ENCODE measurements at places on chromosomes 2 and 18.

DNA sequence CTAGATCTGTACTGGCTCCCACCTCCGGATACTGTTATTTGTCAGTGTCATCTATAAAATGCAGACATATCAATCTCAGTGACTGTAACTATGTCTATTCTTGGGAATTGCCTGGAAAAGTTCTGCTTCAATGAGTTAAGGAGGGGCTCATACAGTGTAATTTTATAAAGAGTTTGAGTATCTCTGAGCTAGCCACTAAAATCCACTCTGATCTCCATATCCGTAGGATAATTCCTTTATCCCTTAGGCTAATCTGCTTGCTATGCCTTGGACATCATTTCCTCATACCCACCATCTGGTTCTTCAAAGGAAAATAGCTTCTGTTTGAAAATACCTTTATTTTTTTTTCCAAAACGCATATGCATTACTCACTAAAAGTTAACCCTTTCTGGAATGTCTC is 863.2 kb downstream of the SUCLG1 start:
- H3K36me3 ChIP-seq, result no peaks in the 10 kb centered on the region
- no peak overlapping the region for H3K4me3 ChIP-seq
- no peaks in the 10 kb centered on the region for H3K4me1 ChIP-seq
- no peaks in the 10 kb centered on the region for H3K27me3 ChIP-seq
- no peak overlapping the region for H3K27ac ChIP-seq

GRCh38 chr2:174341293-174341994 is 6.7 kb downstream of the SP9 start:
- H3K4me1 ChIP-seq, result peaks cover 27% of the 10 kb centered on the region
- H3K27ac ChIP-seq, result peak overlapping the region; percentile 89
- peak overlapping the region; percentile 79 for H3K4me3 ChIP-seq
- H3K27me3 ChIP-seq, result peaks cover 64% of the 10 kb centered on the region

GRCh38 chr2:215973954-215974699 is 39.2 kb downstream of the MREG start:
- H3K36me3 ChIP-seq, result peaks cover 9% of the 10 kb centered on the region
- DNase-seq, result no peak
- H3K4me1 ChIP-seq, result peaks cover 19% of the 10 kb centered on the region

GRCh38 chr2:118016911-118017310 is 3.0 kb upstream of the CCDC93 start:
- H3K4me3 ChIP-seq, result no peak overlapping the region
- no peak for DNase-seq
- H3K36me3 ChIP-seq, result peaks cover 13% of the 10 kb centered on the region
- no peak overlapping the region for H3K27ac ChIP-seq

DNA sequence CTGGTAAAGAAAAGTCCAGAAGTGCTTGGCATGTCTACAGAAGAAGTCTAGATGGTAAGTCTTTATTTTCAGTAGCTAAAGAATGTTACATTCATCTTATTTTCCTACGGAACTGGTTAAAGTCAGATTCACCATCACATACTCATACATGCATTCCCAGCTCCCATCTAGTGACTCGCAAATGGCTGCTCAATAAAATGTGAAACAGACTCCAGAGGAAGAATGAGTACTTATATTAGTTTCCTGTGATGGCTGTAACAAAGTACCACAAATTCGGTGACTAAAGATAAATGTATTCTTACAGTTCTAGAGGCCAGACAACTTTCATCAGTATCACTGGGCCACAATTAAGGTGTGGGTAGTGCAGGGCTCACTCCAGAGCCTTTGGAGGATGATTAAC is 797.2 kb downstream of the SATB2 start:
- H3K36me3 ChIP-seq, result no peaks in the 10 kb centered on the region
- DNase-seq, result no peak
- H3K27me3 ChIP-seq, result no peaks in the 10 kb centered on the region

DNA sequence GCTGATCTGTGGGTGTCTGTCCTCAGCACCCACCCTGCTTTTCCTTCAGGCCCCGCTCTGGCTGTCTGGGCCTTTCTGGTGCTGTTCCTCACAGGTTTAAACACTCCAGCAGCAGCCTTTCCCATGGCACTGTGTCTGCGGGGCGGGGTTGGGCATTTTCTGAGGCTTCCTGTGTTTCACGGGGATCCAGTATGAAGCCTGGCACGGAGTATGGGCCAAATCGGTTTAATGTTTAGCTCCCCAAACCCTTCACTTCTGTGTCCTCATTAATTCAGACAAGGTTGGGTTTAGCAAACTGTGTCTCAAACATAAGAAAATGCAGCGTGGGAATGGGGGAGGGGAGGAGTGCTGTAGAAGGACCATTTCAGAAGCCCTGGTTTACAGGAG is 44.9 kb downstream of the HPCAL1 start:
- H3K4me1 ChIP-seq, result peaks cover 38% of the 10 kb centered on the region
- peaks cover 2% of the 10 kb centered on the region for H3K36me3 ChIP-seq
- no peak for DNase-seq
- H3K27ac ChIP-seq, result no peak overlapping the region

DNA sequence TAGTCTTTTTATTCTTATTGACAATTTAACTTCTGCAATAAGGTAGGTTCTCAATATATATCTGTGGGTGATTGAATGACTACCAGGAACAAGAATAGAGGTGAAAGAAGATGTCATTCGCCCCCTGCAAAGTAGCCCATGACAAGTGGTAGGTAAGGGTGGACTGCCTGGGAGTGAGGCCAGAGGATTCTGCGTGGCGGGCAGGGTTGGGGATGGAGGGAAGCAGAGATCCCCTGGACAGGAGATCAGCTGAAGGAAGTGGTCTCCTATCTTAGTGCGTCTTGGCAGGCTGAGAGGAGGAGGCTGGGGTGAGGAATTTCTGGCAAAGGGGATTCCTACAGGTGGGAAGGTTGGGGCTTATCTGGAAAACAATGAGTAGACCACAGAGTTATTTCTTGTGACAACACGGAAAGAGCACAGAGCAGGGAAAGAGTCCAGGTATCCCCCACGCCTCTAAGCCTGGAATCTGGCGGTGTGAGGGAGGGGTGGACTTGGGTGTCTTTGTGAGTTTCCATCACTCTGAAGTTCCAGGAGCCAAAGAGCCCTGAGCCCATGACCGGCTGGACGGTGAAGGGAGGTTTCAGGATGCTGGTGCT is 21.5 kb upstream of the MYCN start:
- H3K36me3 ChIP-seq, result peaks cover 4% of the 10 kb centered on the region
- peaks cover 13% of the 10 kb centered on the region for H3K27me3 ChIP-seq
- no peak overlapping the region for H3K27ac ChIP-seq
- no peak overlapping the region for H3K4me3 ChIP-seq
- DNase-seq, result no peak

DNA sequence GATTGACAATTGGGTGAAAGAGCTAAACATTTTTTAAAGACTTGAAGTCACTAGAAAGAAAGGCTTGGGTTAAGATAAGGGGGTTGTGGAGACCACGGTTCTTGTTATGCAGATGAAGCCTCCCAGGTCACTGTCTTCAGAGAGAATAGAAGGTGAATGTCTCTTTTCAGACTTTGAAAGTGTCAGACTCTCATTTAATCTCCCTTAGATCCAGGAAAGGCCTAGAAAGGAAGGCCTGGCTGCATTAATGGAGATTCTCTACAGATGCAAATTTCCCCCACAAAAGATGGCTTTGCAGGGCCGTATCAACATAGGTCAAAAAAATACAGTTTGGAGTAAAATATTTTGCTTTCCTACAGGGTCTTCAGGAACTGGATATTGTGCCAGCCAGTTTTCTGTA is 193.9 kb downstream of the RTP5 start:
- no peak overlapping the region for H3K4me3 ChIP-seq
- no peak for DNase-seq
- peaks cover 41% of the 10 kb centered on the region for H3K27me3 ChIP-seq
- H3K27ac ChIP-seq, result no peak overlapping the region

GRCh38 chr18:27138079-27138478 is 47.0 kb downstream of the CHST9 start:
- no peaks in the 10 kb centered on the region for H3K4me1 ChIP-seq
- no peaks in the 10 kb centered on the region for H3K27me3 ChIP-seq
- no peak overlapping the region for H3K4me3 ChIP-seq
- no peak for DNase-seq
- no peak overlapping the region for H3K27ac ChIP-seq

GRCh38 chr2:174312581-174313234 is 22.0 kb upstream of the SP9 start:
- no peaks in the 10 kb centered on the region for H3K36me3 ChIP-seq
- H3K4me3 ChIP-seq, result no peak overlapping the region
- H3K4me1 ChIP-seq, result no peaks in the 10 kb centered on the region
- DNase-seq, result no peak
- H3K27ac ChIP-seq, result no peak overlapping the region
- peaks cover 67% of the 10 kb centered on the region for H3K27me3 ChIP-seq

DNA sequence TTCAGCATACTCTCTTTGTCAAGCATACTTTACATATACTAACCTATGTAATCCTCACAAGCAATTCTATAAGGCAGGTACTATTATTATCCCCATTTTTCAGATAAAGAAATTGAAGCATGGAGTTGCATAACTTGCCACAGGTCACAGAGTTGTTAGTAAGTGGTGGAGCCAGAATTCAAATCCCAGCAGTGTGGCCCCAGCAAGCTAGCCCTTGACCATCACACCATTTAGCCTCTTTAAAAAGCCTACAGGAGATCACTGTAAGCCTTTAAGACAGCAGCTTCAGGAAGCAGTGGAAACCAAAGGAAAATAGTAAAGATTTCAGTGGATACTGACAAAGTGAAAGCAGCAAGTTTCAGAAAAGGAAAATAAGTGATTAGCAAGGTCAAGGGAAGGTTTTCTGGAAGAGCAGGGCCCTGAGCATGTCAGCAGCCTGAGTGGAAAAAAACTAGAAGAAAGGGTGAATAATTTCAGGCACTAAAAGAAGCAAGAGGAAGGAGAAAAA is 11.7 kb downstream of the B4GALT6 start:
- H3K4me3 ChIP-seq, result no peak overlapping the region
- H3K27ac ChIP-seq, result no peak overlapping the region
- no peak for DNase-seq
- no peaks in the 10 kb centered on the region for H3K4me1 ChIP-seq
- peaks cover 2% of the 10 kb centered on the region for H3K27me3 ChIP-seq

DNA sequence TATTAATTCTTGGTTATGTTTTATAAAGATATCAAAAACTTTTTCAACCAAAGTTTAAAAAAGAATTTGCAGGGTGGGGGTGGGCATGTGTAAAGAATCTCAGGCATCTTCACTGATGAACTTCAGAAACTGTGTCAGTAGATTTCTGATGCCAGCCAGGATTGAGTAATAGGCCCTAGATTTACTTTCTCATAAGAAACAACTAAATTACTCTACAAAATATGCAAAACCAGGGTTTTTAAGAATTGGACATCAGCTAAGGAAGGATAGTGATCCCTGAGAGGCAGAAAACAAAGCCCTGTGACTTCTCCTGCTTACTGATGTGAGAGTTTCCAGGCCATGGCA is 11.9 kb upstream of the IL1R1 start:
- H3K27me3 ChIP-seq, result no peaks in the 10 kb centered on the region
- H3K27ac ChIP-seq, result no peak overlapping the region
- no peaks in the 10 kb centered on the region for H3K4me1 ChIP-seq
- no peaks in the 10 kb centered on the region for H3K36me3 ChIP-seq
- no peak for DNase-seq

GRCh38 chr2:170716851-170717598 is 1.9 kb downstream of the SP5 start:
- DNase-seq, result no peak
- H3K4me3 ChIP-seq, result peak overlapping the region; percentile 35
- peaks cover 70% of the 10 kb centered on the region for H3K27me3 ChIP-seq
- peaks cover 16% of the 10 kb centered on the region for H3K4me1 ChIP-seq
- peaks cover 5% of the 10 kb centered on the region for H3K36me3 ChIP-seq

- no peak overlapping the region for H3K4me3 ChIP-seq
- no peaks in the 10 kb centered on the region for H3K4me1 ChIP-seq
- H3K27ac ChIP-seq, result no peak overlapping the region
- H3K36me3 ChIP-seq, result no peaks in the 10 kb centered on the region
- no peaks in the 10 kb centered on the region for H3K27me3 ChIP-seq
Observed at GRCh38 chr2:17482651-17483050, 35.6 kb downstream of the RAD51AP2 start.

DNA sequence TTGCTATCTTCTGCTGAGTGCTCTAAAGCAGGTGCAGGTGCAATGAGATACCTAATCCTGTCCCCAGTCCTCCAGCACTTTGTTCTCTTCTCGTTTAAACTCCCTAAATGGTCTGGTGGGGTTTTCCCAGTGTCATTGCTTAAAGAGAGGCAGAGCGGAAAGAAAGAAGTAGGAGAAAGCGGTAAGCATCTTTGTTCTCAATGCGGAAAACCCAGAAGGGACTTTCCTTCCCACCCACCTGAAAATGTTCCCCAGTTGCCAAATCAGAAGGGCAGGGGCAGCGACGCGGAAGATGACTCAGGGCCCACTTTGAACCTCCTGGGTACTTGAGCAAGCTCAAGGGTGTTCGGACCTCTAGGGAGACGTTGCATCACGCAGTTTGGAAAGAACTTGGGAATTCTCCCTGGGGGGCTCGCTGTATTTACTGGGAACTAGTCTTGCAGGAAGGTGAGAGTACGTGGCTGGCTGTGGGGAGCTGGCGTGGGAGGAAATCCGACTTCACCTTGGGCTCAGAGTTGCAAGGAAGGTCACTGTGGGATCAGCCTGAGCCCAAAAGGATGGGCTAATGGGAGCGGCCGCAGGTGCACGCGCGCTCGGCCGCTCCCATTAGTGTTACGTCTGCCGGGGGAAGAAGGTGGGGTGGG is 589 bp upstream of the SGPP2 start:
- H3K27ac ChIP-seq, result peak overlapping the region; percentile 80
- no peak for DNase-seq
- H3K4me1 ChIP-seq, result peaks cover 18% of the 10 kb centered on the region
- no peaks in the 10 kb centered on the region for H3K36me3 ChIP-seq

GRCh38 chr2:191253476-191253875 is 8.3 kb downstream of the MYO1B start:
- no peaks in the 10 kb centered on the region for H3K27me3 ChIP-seq
- H3K36me3 ChIP-seq, result peaks cover 3% of the 10 kb centered on the region
- H3K4me3 ChIP-seq, result no peak overlapping the region
- H3K27ac ChIP-seq, result no peak overlapping the region
- H3K4me1 ChIP-seq, result no peaks in the 10 kb centered on the region

GRCh38 chr2:8498994-8499393 is 182.9 kb upstream of the ID2 start:
- no peak for DNase-seq
- no peaks in the 10 kb centered on the region for H3K27me3 ChIP-seq
- H3K4me3 ChIP-seq, result no peak overlapping the region
- H3K36me3 ChIP-seq, result no peaks in the 10 kb centered on the region
- H3K27ac ChIP-seq, result no peak overlapping the region
- peaks cover 12% of the 10 kb centered on the region for H3K4me1 ChIP-seq

- no peak overlapping the region for H3K27ac ChIP-seq
- no peaks in the 10 kb centered on the region for H3K27me3 ChIP-seq
- no peaks in the 10 kb centered on the region for H3K4me1 ChIP-seq
- H3K36me3 ChIP-seq, result no peaks in the 10 kb centered on the region
- no peak for DNase-seq
Observed at GRCh38 chr2:226077031-226077430, 677.5 kb downstream of the NYAP2 start.

GRCh38 chr2:44267796-44268648 is 7.3 kb upstream of the SLC3A1 start:
- H3K27ac ChIP-seq, result no peak overlapping the region
- H3K36me3 ChIP-seq, result no peaks in the 10 kb centered on the region
- peaks cover 13% of the 10 kb centered on the region for H3K27me3 ChIP-seq
- no peak for DNase-seq

GRCh38 chr2:98067160-98067559 is 19.8 kb upstream of the VWA3B start:
- H3K36me3 ChIP-seq, result no peaks in the 10 kb centered on the region
- H3K27ac ChIP-seq, result no peak overlapping the region
- H3K4me1 ChIP-seq, result no peaks in the 10 kb centered on the region
- no peak for DNase-seq
- H3K27me3 ChIP-seq, result peaks cover 47% of the 10 kb centered on the region
- H3K4me3 ChIP-seq, result no peak overlapping the region

Data from effector memory CD8-positive, alpha-beta T cell (primary cell).